Smooth muscle cell of trachea (primary cell): ENCODE measurements at places on chromosomes 11 and 22. TPM values are rescaled to one million over a fixed set of nuclear protein-coding genes. Genes with fewer than 3 reads are reported as not detected.

PGA3 gene
- total RNA-seq = 0.50 and 2.0 TPM in 2 replicates

GLYAT gene
- not detected in 2 replicates for total RNA-seq

KRTAP5-10 gene
- total RNA-seq = not detected in 2 replicates

OR11H1 gene
- total RNA-seq = not detected in 2 replicates

MGAT3 gene
- not detected in 2 replicates for total RNA-seq

GPR83 gene
- total RNA-seq = under 0.01 TPM in 1 of 2 replicates, not detected in the other

RFPL1 gene
- total RNA-seq = not detected in 2 replicates

TMPRSS13 gene
- total RNA-seq = not detected in 2 replicates

SULT4A1 gene
- 0.44 and 0.83 TPM in 2 replicates for total RNA-seq

OR51E2 gene
- not detected in 2 replicates for total RNA-seq

RASSF7 gene
- 2.3 and 4.4 TPM in 2 replicates for total RNA-seq

MAP4K2 gene
- 9.6 and 18.0 TPM in 2 replicates for total RNA-seq

P2RX6 gene
- total RNA-seq = 3.6 and 9.3 TPM in 2 replicates

DERL3 gene
- total RNA-seq = 0.17 TPM in 1 of 2 replicates, not detected in the other

GP1BB gene
- total RNA-seq = 0.73 and 6.6 TPM in 2 replicates

TNNI2 gene
- total RNA-seq = not detected in 2 replicates

ZNF214 gene
- 5.1 and 9.9 TPM in 2 replicates for total RNA-seq

NAALADL1 gene
- 38.2 and 46.3 TPM in 2 replicates for total RNA-seq

CD3E gene
- not detected in 2 replicates for total RNA-seq

PSMA1 gene
- total RNA-seq = 102 and 170 TPM in 2 replicates

OR4D9 gene
- not detected in 2 replicates for total RNA-seq

C11orf42 gene
- not detected in 2 replicates for total RNA-seq

MS4A15 gene
- not detected in 2 replicates for total RNA-seq

GAL gene
- total RNA-seq = 2.0 and 4.8 TPM in 2 replicates

LMF2 gene
- total RNA-seq = 57.9 and 68.3 TPM in 2 replicates

LRRN4CL gene
- total RNA-seq = 68.9 and 89.6 TPM in 2 replicates

FOLR3 gene
- 1.3 and 1.8 TPM in 2 replicates for total RNA-seq

OR8A1 gene
- total RNA-seq = not detected in 2 replicates

ZNF408 gene
- total RNA-seq = 10.5 and 17.4 TPM in 2 replicates

NLRP10 gene
- 0.99 and 1.5 TPM in 2 replicates for total RNA-seq

OR52H1 gene
- total RNA-seq = 0.17 and 0.73 TPM in 2 replicates

SYTL2 gene
- total RNA-seq = 52.8 and 91.6 TPM in 2 replicates

RASGRP2 gene
- 0.29 and 0.50 TPM in 2 replicates for total RNA-seq

IGLL1 gene
- not detected in 2 replicates for total RNA-seq

HEPHL1 gene
- not detected in 2 replicates for total RNA-seq

TMEM80 gene
- 13.7 and 14.8 TPM in 2 replicates for total RNA-seq

PARVA gene
- 34.0 and 53.1 TPM in 2 replicates for total RNA-seq

APOBEC3A gene
- not detected in 2 replicates for total RNA-seq

SSRP1 gene
- total RNA-seq = 49.0 and 92.8 TPM in 2 replicates

MCHR1 gene
- total RNA-seq = 0.15 and 1.5 TPM in 2 replicates

BCL2L13 gene
- 59.9 and 71.0 TPM in 2 replicates for total RNA-seq

UCP3 gene
- total RNA-seq = 0.33 and 1.5 TPM in 2 replicates

ASCC2 gene
- 26.9 and 38.4 TPM in 2 replicates for total RNA-seq

OR5P2 gene
- not detected in 2 replicates for total RNA-seq

MIAT gene
- total RNA-seq = 1.3 and 1.9 TPM in 2 replicates

APOC3 gene
- total RNA-seq = not detected in 2 replicates

OR10D3 gene
- total RNA-seq = not detected in 2 replicates
